Nucleus accumbens (tissue), 56 donors: ENCODE measurements at places on chromosomes 4 and X.

DNA sequence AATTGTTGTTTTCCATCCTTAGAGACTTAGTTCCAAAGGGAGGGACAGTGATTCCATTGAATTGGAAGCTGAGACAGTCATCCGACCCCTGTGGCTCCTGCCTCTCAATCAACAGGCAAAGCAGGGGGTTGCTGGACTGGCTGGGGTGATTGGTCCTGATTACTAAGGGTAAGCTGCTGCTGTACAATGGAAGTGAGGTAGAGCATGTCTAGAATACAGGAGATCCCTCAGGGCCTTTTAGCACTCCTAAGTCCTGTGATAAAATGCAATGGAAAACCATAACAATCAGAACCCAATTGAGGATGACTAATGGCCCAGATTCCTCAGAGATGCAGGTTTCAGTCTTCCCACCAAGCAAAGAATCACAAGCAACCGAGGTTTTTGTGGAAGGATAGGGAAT is 127.6 kb downstream of the AASDH start:
- no peak for DNase-seq

DNA sequence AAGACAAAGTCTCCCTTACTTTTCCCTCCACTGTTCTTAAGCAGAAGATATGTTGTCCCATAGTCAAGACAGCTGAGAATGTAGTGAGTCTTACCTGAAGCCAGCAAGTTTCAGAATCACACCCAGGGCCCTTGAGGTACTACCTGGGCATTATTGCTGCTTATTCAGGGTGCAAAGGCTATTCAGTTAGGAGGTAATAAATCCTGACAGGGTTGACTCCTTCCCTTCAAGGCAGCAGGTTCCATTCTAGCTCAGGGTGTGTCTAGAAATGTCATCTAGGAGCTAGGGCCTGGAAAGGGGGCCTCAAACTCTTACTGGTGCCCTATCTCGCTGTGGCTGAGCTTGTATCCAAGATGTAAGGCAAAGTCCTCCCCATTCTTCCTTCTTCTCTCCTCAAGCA is 259.0 kb downstream of the FAT4 start:
- no peak for DNase-seq

DNA sequence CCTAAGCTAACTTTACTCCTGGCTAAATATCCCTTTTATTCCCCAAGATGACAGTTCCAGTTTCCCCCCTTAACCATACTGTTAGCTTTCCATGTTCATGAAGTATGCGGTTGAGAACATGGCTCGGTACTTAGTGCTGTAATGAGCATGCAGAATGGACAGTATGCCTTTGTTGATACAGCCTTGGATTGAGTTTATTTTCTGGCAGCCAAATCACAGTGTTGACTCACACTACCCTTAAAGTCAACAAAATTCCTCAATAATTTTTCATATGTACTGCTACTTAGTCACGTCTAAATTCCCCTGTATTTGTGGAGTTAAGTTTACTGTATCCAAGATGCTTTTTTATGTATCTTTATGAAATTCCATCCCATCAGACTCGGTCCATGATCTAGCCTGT is 1.4 kb upstream of the VEGFC start:
- DNase-seq: no peak

DNA sequence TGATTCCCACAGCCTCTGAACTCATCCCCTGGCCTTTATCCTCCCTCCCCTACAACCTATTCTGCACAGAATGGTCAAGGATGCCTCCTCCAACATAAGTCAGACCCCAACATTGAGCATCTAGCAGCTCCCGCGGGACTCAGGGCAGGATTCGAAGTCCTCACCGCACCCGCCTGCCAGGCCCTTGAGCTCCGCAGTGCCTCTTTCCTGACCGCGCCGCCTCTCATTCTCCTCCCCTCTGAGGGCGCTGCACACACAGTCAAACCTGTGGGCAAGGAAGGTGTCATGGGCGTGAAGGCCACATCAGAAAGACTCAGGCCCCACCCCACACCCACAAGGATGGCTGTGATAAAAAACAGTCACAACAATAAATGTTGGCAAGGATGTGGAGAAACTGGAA is 84.1 kb downstream of the CPZ start:
- DNase-seq: no peak

DNA sequence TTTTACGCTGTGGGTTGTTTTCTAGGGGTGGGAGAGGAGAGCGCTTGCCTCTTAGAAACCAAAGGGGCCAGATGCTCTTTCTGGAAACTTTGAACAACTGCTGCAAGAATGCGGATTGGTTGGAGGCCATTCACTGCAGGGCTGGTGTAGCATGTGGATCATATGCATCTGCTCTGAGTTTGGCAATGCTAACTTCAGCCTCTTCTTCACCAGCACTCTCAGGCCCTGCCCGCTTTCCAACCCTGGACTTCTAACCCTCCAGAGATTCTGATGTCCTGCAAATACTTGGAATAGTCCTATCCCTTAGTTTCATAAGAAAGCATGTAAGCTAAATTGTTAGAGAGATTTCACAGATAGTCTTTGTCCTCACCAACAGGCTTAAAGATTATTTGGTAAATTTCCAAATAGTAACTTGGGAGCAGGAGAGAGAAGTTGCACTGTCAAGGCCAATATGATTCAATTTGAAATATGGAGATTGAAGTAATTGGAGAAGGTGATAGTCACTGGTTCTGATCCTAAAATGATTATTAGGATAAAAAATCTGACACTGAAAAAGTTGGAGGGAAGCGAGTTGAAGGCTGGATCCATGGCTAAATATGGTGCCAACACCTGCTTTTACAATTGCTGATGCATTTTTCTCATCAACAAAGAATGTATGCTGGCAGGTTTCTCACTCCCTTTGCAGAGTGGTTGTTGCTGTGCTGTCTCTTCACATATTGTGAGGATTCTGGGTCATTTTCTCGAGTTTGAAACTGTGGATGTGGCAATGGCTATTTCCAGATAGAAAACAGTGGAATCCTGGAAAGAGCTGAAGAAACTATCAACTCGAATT is 210.4 kb downstream of the PTTG2 start:
- DNase-seq: no peak

DNA sequence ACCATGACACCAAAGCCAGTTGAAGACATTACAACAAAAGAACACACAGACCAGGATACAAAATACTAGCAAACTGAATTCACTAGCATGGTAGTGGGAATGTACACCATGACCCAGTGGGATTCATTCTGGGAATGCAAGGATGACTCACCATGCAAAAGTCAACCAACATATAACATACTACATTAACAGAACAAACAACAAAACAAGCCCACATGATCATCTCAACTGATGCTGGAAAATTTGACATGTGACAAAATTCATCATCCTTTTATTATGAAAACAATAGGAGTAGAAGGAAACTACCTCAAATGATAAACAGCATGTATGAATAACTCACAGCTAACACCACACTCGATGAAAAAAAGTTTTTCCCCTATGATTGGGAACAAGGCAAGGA is 190.2 kb downstream of the DCLK2 start:
- DNase-seq: no peak

DNA sequence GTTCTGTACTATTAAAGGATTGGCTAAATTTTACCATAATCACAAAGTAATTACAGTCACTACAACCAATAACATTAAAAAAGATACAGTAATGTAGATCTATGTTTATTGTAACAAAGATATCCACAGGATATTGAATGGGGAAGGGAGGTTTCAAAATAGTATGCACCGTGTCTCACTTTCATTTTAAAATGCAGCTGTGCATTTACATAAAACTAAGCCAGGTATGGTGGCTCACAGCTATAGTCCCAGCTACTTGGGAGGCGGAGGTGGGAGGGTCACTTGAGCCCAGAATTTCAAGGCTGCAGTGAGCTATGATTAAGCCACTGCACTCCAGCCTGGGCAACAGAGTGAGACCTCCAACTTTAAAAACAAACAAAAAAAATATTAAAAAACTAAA is 8.5 kb downstream of the SRP72 start:
- no peak for DNase-seq

DNA sequence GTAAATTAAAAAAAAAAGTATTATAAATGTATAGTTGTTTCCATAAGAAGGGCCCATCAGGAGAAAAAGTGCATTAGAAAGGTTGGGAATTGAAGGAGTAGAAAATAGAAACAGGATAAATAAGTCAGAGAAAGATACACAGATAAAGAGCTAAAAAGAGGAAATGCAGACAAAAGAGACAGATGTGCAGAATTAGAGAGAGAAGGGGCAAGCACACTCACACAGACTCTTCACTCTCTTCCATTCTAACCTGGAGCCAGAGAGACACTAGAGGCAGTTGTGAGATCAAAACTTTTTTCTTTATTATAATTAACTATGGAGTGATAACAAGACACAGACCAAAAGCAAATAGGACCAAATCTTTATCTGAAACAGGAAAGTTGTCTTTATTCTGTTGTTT is 134.1 kb downstream of the CEP135 start:
- no peak for DNase-seq

DNA sequence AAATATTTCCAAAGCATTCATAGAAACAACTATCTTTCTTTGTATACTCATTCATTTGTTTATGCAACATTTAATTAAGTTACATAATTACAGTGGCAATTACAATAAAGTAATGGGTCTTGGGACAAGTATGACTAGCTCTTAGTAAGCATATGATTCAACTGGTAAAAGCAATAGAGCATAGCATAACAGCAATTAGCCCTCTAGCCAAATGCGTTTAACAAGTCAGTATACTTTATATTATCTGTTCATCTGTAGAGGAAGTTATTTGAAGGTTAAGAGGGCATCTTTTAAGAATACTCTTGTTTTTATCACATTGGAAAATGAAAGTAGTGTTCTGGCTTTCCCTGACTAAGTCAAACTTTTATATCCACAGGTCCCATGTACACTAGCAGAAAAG is 198.1 kb upstream of the UGT8 start:
- no peak for DNase-seq

GRCh38 chrX:153794897-153795816 is 689 bp downstream of the SSR4 start:
- no peak for DNase-seq

DNA sequence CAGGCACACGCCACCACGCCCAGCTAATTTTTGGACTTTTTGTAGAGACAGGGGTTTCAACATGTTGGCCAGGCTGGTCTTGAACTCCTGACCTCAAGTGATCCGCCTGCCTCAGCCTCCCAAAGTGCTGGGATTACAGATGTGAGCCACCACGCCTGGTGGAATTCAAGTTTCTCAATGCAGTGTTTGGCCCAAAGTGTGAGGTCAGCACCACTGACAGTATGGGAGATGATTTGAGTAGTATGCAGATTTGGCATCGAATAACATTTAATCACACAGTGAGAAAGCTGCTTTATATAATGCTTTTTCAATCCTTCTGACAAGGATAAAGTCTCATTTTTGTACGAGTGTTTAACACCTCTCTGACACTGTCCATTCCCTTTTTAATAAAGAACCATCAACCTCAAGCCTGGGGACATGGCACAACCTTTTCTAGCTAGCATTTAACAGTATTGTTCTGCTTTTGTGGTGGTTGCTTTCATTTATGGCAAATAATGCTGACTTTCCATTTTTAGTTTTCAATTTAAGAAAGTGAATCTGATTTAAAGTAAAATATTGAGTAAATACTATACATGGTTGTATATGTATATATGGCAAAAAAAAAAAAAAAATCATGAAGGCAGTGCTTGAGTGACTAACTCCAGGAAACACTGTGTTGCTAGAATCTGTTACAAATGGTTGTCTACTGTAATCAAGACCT is 4.3 kb upstream of the NSUN7 start:
- DNase-seq: no peak
